Tibial nerve (tissue), 4 donors: ENCODE measurements at places on chromosomes 12 and 14. TPM values are rescaled to one million over a fixed set of nuclear protein-coding genes. Genes with fewer than 3 reads are reported as not detected.

Gene CD163
- 455 TPM for total RNA-seq

Gene GLT8D2
- 19.8 TPM for total RNA-seq

Gene PLCZ1
- total RNA-seq, result not detected

- DNase-seq, result no peak
- H3K36me3 ChIP-seq, result no peaks in the 10 kb centered on the region
- H3K4me1 ChIP-seq, result peaks cover 6% of the 10 kb centered on the region
- no peak overlapping the region for H3K27ac ChIP-seq
Measured at GRCh38 chr14:68182492-68182891, 362.9 kb downstream of the RAD51B start.

DNA sequence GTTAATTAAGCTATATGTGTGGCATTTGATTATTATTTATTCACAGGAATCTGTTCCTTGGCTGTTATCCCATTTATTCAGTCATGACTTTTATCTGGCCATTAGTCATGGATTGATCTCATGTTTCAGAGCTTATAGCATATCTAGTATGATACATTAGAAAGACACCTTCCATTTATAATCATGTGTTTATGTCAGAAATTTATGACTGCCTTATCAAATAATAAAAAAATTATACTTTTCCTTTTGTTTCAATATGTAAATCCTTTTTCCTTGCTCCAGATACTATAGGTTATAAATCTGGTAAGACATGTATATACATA is 248.0 kb upstream of the PDE3A start:
- H3K36me3 ChIP-seq, result no peaks in the 10 kb centered on the region
- no peak for DNase-seq
- no peaks in the 10 kb centered on the region for H3K4me1 ChIP-seq
- H3K4me3 ChIP-seq, result no peak overlapping the region
- no peaks in the 10 kb centered on the region for H3K27me3 ChIP-seq
- no peak overlapping the region for H3K27ac ChIP-seq

DNA sequence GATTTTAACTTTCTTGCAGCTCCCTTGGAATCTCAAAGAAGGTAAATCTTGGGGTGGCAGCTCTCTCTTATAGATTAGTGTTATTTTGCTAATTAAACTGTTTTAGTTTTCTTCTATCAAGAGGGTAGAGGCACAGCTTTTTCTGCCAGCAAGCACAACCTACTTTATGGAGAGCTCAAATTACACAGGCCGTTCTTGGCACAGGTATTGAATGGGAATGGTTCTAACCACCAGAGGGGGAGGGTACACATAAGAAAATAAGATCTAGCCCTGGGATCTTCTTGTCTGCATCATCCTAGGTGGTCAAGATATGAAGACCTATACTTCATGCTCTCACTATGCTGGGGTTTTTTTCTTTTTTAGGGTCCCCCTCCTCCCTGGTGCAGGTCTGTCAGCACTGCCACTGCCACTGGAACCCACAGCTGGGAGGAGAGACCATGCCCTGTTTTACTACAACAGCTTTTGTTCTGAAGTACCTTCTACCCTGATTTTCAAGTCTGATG is 48.6 kb upstream of the STAC3 start:
- no peaks in the 10 kb centered on the region for H3K27me3 ChIP-seq
- no peaks in the 10 kb centered on the region for H3K36me3 ChIP-seq
- no peak for DNase-seq
- no peak overlapping the region for H3K4me3 ChIP-seq
- no peaks in the 10 kb centered on the region for H3K4me1 ChIP-seq

DNA sequence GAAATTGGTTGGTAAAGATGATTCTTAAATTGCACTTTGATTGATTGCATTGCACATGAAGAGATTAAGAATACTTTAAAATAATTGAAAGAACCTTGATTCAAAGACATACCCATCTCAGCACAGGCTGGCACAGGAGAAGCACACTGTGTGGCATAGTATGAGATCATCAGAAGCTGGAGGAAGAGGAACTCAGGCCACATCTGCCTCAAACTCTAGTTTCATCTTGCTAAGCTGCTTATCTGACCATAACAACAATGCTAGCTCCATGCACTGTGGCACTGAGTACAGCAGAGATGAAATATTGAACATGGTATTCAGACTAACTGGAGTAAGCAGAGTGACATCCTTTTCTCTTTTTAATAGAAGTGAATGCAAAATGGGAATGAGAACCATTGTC is 99.1 kb downstream of the TBC1D30 start:
- H3K4me3 ChIP-seq, result no peak overlapping the region
- DNase-seq, result no peak
- H3K27me3 ChIP-seq, result no peaks in the 10 kb centered on the region
- H3K36me3 ChIP-seq, result no peaks in the 10 kb centered on the region
- no peaks in the 10 kb centered on the region for H3K4me1 ChIP-seq

GRCh38 chr12:14607568-14607967 is 39.9 kb upstream of the PLBD1 start:
- no peak overlapping the region for H3K27ac ChIP-seq
- H3K36me3 ChIP-seq, result no peaks in the 10 kb centered on the region
- H3K4me3 ChIP-seq, result no peak overlapping the region
- no peaks in the 10 kb centered on the region for H3K27me3 ChIP-seq
- DNase-seq, result no peak

GRCh38 chr14:100783630-100784370 is 42.1 kb upstream of the MEG3 start:
- no peaks in the 10 kb centered on the region for H3K4me1 ChIP-seq
- no peak for DNase-seq
- no peaks in the 10 kb centered on the region for H3K36me3 ChIP-seq
- no peak overlapping the region for H3K4me3 ChIP-seq
